NCI-H187 treated with DMSO at 0.1 percent for 48 hours (cell line): ENCODE measurements at places on chromosomes 11 and 22.

DNA sequence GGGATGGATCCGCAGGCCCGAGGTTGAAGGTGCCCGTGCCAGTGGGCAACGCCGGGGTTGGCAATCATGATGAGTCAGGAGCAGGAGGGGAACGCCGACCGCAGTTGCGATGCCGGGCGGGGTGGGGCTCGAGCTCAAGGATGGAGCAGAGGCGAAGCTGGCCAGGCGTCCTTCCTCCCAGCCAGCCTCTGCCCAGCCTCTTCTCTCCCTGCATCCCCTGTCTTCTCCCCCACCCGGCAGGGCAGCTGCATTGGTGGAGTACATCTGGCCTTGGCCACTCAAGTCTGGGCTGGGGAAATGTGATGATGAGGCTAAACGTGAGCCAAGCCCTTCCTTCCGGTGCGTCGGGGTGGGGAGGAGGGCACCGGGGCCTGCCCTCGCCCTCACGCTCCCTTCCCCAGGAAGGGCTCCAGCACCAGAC, 3.9 kb downstream of the IFITM10 start:
- no peak for DNase-seq

DNA sequence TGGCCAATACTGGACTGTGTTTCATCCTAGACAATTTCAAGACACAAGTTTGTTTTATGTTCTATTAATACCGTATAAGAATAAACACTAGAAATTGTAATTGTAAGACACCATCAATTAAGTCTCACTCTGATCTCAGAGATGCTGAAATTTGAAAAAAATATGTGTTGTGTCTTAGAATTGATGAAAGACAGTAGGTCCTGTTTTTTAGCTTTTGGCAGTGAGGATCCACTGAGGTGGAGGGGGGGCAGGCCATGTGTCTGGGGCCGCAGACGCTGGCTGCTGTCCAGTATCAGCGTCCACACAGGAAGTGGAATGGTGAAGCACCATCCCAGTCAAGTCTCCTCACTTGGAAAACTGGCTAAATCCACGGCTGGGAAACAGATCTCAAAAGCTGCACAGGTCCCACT, 22.5 kb upstream of the ALG8 start:
- DNase-seq: no peak

DNA sequence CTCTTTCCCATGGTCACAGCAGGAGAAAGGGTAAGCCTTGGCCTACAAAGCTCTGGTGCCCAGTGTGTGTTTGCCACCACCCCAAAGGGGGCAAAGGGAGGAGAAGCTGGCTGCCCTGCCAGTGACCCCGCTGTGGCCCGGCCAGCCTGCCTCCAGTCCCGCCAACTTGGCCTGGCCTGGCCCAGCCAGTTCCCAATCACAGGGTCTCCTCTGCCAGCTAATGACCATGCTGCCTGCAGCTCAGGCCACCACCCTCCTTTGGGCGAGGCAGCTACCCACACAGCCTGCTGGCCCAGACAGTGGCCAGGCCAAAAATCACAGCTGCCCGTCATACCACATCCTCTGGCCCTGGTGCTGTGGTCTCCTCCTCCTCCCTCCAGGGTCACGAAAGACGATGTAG, 5.1 kb downstream of the GDPD5 start:
- no peak for DNase-seq

GRCh38 chr22:49040111-49040510, 787.6 kb downstream of the BRD1 start:
- DNase-seq: no peak

GRCh38 chr22:22450343-22450839, 58.2 kb downstream of the ZNF280B start:
- no peak for DNase-seq

DNA sequence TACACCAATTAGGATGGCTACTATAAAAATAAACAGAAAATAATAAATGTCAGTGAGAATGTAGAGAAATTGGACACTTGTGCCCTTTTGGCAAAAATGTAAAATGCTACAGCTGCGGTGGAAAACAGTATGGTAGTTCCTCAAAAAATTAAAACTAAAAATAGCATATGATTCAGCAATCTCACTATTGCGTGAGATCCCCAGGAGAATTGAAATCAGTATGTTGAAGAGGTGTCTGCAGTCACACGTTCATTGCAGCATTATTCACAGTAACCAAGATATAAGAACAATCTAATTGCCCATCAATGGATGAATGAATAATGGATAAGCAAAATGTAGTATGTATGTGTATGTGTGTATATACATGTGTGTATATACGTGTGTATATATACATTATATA, 6.8 kb downstream of the OR52N2 start:
- DNase-seq: no peak

- no peak for DNase-seq
These were observed 201.5 kb upstream of the LUZP2 start for GRCh38 chr11:24295360-24295759.

DNA sequence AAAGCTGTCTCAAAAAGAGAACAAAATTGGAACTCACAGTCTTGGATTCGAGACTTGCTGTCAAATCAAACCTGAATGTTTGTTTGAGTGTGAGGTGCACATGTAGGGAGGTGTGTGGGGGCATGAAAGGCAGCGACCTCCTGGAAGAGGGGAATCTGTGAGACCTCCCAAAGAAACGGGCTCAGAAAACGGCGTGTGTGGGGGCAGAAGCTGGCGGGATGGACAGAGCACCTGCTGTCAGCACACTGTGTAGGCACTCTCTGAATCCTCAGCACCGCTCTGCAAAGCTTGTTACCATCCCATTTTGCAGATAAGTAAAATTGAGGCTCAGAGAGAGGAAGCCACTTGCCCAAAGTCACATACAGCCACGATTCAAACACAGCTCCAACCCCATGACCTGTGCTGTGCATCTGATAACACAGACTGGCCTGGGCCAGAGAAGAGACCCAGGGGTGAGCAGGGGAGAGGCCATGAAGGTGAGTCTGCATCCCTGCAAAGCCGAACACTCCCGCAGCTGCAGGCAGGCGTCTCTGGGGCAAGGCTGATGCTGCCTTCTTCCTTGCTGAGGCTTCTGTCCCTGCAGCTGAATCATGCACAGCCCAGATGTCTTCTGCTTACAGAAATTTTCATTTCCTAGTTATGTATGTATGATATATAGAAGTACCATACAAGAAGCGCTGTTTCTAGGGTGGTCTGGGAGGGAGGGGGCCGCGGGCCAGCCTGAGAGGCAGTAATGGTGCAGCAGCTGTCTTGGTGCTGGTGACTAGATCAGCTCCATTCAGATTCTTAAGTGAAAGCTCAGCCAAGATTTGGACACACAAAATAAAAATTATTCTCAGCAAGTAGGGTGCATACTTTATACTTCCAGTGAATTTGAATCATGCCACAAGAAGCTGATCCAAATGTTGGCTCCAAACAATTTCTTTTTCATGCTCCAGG, 67.3 kb upstream of the SHISAL1 start:
- DNase-seq: no peak

- DNase-seq: no peak
These were observed 2.4 kb upstream of the PPFIBP2 start for GRCh38 chr11:7511401-7511800.

GRCh38 chr11:17371614-17372013, 16.8 kb downstream of the KCNJ11 start:
- DNase-seq: no peak

- no peak for DNase-seq
These were observed 17.5 kb downstream of the FGF3 start for GRCh38 chr11:69801513-69802335.

- DNase-seq: no peak
These were observed 65.2 kb downstream of the NFAM1 start for GRCh38 chr22:42366806-42367581.

GRCh38 chr22:49042066-49042465, 785.6 kb downstream of the BRD1 start:
- no peak for DNase-seq

GRCh38 chr22:37634417-37634924, 5.0 kb upstream of the SH3BP1 start:
- DNase-seq: no peak

- DNase-seq: no peak
These were observed 17.9 kb downstream of the SWAP70 start for GRCh38 chr11:9681583-9682372.

GRCh38 chr22:47458348-47458747, 695.9 kb downstream of the TBC1D22A start:
- DNase-seq: no peak

GRCh38 chr11:129951201-129951865, 51.3 kb downstream of the PRDM10 start:
- no peak for DNase-seq

DNA sequence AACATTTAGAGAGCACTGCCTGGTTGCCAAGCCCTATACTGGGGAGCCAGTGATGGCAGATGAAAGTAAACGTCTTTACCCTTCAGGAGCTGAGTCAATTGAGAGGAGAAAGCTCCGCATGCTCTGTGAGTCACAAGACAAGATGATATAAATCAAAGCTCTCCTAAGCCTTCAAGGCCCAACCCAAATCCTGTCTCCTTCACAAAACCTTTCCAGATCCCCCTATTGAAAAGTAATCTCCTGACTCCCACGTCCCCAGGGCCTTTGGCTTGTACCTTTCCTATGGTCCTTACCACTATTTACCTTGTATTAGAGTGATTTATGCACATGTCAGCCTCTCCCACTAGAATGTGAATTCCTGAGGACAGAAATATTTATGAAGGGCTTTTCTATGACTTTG, 230.1 kb upstream of the TENM4 start:
- DNase-seq: no peak

DNA sequence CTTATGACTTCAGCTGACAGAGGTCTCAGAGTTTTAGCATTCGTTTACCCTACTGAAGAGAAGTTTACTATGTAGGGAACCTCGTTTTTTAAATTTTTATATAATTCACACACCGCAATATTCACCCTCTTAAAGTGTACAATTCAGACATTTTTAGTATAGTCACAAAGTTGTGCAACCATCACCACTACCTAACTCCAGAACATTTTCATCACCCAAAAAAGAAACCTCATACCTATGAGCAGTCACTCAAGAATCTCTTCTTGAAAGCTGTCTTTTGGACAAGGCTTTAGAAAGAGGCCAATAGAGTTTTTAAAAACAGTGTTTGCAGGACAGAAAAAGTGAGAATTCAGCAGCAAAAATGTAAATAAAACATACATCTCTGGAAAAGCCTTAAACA, 39.5 kb upstream of the CLNS1A start:
- DNase-seq: no peak

DNA sequence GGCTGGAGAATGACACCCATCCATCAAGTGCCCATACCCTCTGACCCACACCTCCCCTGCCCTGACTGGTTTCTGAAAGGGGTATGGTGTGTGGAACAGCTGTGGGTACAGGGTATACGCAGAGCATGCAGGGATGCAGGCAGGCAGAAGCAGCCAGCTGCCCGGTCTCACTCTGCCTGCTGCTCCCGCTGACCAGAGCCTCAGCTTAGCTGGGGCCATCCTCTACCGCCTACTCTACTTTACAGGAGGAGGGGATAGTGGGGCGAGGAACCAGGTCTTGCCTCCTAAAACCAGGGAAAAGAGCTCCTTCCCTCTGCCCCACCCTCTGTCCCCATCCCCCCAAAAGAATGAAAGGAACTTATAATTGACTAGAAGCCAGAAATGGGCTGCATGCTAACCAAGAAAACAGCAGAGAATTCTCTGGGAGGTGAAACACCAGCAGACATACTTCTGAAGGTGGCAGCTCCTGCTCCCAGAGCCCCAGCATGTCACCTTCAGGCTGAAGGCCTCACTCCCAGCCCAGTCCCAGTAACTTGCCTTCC, 13.0 kb upstream of the CHRM4 start:
- no peak for DNase-seq

DNA sequence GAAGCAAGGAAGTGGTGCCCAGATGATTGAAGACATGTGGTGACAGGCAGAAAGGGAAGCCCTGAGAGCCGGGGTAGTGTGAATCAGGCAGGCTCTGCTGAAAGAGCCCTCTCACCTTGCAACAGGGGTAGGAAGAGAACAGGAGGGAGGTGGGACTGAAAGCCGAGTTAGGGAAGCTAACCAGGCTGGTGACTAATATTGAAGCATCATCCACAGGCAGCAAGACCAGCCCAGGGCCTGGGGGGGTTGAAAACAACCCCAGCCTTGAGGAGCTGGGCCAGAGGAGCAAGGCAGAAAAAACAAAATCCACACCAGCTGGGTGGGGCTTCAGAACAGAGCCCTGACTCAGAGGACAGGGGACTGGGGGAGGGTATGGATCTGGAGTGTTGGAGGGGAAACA, 35.0 kb upstream of the CRTAM start:
- DNase-seq: no peak

GRCh38 chr11:833114-833791, 501 bp downstream of the CD151 start:
- DNase-seq: no peak

DNA sequence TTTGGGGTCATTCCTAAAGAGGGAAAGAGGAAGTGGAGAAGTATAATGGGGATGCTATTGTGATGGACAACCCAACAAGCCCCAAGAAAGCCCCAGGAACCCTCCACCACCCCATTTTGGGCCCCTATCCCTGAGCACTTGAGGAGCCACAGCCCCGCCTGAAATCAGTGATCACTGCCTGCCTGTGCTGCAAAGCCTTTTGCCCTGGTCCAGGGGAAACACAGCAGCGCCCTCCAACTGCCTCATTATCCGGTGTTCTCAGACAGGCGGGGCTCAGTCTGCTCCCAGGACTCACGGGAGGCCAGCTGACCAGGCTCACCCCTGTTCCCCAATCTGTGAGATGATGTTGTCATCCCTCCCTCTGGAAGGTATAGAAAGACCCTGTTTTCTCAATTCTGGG, 44.7 kb upstream of the TTC12 start:
- no peak for DNase-seq

GRCh38 chr11:93652679-93653078, 8.8 kb upstream of the CEP295 start:
- DNase-seq: no peak

GRCh38 chr22:24005201-24005600, at the start of gene GSTT4:
Gene GSTT4 (minus strand): TSS chr22:24005453. CDS start chr22:24005356, 97 bp downstream.
- no peak for DNase-seq

DNA sequence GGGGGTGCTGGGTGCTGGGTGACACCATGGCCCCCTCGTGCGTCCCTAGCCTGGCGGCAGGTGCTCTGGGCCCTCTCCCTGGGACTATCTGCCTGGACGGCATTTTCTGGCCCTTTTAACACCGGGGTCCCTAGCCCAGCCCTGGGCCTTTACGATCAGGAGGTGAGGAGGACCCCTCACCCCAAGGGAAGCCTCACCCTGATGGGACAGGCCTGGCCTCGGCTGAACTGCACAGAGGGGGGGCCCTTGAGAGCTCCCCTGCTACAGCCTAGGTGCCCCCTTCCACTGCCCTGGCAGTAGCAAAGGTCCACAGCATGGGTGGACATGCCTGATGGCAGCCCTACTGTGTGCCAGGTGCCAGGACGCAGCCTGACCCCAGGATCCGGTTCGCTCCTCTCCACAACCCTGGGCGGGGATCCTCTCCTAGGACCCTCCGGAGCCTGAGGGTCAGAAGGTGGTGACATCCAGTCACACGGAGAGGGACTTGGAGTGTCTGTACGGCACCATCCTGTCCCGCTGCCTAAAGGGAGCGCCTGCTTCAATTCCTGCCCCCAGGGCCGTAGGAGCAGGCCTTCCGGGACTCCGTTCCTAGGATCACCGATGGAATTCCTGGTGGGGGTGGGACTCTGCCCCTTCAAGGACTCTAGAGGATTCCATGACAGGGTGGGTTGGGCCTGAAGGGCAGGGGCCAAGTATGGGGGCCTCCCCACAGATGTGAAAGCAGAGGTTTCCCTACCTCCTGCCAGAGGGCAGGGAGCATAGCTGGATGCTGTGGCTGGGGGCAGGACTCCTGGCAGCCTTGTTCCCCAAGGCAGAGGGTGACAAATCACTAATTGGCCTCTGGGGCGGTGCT, 33.0 kb upstream of the TH start:
- DNase-seq: no peak

GRCh38 chr11:92728628-92729027, 240.8 kb upstream of the MTNR1B start:
- DNase-seq: no peak
